CD4-positive, alpha-beta T cell treated with Interleukin-1 beta for 1 hour (primary cell): ENCODE measurements at places on chromosomes 1 and 21.

GRCh38 chr1:179061360-179062282 lies 20.2 kb upstream of the TOR3A start:
- DNase-seq, result no peak

DNA sequence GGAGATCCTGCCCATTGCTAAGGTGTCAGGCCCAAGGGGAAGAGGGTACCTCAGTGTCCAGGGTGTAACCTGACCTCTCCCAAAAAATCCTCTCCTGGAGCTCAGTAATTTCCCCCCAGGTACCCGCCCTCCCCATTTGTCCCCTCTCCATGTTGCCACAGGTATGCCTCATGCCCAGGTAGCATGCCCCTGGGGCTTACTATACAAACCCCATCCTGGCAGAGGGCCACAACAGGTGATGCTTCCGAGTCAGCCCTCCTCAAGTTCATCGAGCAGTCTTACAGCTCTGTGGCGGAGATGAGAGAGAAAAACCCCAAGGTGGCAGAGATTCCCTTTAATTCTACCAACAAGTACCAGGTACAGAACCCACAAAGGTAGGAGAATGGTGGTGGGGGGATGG lies 15.7 kb downstream of the ATP1A4 start:
- no peak for DNase-seq

DNA sequence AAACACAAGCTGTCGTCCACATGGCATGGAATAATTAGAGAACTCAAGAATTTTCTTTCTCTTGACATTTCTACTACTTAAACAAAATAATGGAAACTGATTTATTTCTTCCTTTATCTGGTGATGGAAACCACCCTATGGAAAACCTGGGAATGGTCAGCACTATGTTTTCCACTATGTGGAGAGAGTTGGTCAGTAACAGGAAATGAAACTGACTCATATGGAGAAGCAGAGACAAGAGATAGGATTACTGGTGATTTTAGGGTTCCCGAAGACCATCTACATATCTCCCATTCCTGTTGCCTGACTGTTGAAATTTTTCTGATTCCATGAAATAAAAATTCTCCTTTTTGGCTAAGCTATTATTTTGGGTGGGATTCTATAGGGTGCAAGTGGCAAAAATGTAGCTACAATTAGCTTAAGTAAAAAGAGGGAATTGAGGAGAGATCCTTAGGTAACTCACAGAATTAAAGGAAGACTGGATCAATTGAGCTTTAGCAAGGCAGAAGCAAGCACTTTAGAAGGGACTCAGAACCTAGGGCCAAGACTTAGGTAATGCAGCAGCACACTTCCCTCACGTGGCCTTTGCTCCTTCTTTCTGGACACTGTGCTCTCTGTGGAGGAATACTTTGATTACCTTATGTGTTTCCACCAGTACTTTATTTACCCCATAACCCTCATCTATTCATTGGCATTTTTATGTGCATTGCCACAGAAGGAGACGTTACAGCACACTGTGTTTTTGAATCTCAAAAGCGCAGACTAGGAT lies 89.6 kb downstream of the LEPR start:
- DNase-seq, result no peak

- DNase-seq, result no peak
These were observed 9.8 kb upstream of the ALPL start for GRCh38 chr1:21499283-21499950.

DNA sequence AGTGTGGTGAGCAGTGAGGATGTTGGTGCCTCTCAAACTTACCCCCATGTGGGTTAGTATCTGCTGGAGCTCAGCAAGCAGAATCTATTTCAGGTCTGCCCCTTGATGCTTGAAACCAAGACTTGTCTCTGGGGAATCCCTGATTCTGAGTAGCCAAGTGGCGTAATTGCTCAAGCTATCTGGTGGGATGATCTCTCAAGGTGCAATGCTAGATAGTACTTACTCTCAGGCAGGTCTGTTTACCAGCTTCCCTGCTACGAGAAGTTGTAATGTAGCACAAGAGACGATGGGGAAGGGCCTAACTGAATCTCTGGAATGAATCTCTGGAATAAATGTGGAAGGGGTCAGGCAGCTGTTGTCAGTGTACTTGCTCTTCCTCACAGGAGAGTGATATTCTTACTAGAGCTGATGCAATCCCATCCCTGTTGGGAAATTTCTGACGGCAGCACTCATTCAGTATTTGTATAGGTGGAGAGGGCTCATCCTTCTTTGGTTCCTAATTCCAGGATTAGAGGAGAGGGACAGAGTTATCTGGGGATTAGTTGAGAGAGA lies 65.4 kb downstream of the MACF1 start:
- DNase-seq, result peak; percentile 53
